Vagina (tissue), 2 donors: ENCODE measurements at places on chromosomes 13 and 19.
A peak's percentile ranks its signal among the peaks of the same experiment; 100 is the strongest.

- no peak for DNase-seq
These were observed 1.1 kb downstream of the LYPD4 start for GRCh38 chr19:41843371-41843770.

- no peak for DNase-seq
These were observed 112.3 kb downstream of the LRCH1 start for GRCh38 chr13:46665248-46665632.

- DNase-seq, result no peak
These were observed 134.3 kb upstream of the MYO16 start for GRCh38 chr13:108494991-108495645.

GRCh38 chr13:78820541-78820940 is 161.6 kb upstream of the OBI1 start:
- DNase-seq, result no peak

DNA sequence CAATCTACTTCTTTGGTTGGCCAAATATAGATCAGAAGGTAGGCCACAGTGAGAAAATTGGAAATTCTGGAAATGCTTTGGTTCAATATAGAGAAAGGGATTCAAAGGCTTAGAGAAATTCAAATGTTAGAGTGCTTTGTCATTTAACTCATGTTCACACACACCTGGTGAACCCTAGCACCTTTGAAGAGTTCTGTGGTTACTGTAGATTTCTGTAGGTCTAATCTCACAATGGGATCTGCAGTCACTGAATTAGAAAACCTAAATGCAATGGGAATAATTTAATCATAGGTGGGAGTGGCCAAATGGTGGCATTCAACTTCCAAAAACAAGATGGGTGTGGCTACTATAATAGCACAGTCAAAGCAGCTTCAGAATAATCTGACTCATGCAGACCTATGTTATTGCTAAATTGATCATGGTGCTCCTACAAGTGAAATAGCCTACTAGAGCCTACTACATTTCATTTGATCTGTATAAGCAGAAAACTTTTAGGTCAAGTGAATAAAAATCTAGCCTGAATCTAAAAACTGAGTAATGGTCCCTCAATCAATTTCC is 1152.9 kb downstream of the PCDH9 start:
- no peak for DNase-seq

DNA sequence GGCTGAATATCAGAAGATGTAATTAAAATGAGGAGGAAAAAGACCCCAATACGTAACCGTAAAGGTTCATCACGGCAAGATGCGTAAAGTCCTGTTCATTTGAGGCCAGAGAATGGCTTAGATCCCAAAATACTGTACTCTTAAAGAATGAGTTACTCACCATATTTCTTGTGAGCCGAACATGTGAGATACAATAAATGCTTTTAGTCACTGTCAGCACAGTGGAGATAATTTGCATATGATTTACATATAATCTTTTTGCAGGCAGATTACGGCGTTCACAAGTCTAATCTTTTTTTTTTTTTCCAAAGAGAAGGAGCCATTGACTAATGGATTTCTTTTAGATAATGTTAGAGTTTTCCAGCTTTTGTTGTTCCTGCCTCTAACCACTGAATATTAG is 28.4 kb downstream of the AMER2 start:
- no peak for DNase-seq

GRCh38 chr19:19345232-19345631 is 24.6 kb downstream of the MAU2 start:
- DNase-seq, result no peak

GRCh38 chr13:55660851-55661250 is 1479.9 kb upstream of the PRR20A start:
- no peak for DNase-seq

GRCh38 chr13:33512880-33513554 is 227.5 kb upstream of the STARD13 start:
- DNase-seq, result no peak

DNA sequence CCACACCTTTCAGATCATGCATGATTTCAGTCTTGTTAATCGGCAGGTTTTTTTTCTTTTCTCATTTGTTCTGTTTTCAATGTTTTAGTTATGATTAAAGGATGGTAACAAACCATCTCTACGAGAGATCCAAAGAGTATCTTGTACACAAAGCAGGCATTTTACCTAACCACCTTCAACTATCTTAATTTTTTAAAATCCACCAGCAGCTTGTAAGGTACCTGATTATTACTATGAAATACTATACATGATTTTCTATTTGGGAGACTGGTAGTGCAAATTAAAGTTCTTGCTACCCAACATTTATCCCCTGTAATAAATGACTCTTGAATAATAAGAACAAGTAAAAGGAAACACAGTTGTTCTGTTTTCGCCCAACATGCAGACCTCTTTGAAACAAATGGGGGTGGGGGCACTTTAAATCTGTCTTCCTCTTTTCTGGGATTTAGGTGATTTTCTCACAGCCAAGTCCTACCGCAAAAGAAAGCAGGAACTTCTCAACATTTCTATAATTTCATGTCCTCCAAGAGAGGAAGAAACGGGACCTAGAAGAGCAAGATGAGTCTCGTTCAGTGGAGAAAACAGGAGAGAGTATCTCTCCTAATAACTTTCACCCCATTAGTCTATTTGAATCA is 3.6 kb downstream of the POU4F1 start:
- no peak for DNase-seq

- no peak for DNase-seq
These were observed 22.8 kb upstream of the UPF3A start for GRCh38 chr13:114258589-114258988.

DNA sequence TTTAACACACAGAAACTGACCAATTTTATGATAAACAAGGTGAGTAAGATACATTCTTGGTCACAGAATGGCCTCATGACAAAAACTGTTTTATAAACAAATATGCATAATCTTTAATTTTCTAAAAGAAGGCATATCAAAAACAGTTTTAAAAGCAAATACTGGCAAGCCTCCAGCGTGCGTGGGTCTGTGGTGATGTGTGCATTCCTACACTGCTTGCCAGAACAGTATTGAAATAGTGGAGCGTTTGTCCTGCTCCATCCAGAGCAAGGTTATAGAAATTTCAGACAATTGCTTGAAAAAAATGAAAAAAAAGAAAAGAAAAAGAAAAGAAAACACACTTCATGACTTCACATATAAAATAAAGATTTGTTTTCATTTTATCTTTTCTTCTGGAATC is 140.9 kb downstream of the MZT1 start:
- DNase-seq, result no peak

GRCh38 chr13:113882267-113882630 is 18.4 kb upstream of the GAS6 start:
- peak; percentile 83 for DNase-seq

GRCh38 chr19:58394821-58395219 is 636 bp upstream of the RNF225 start:
- no peak for DNase-seq

GRCh38 chr13:106568299-106569003 is 514 bp upstream of the ARGLU1 start:
- DNase-seq, result no peak

DNA sequence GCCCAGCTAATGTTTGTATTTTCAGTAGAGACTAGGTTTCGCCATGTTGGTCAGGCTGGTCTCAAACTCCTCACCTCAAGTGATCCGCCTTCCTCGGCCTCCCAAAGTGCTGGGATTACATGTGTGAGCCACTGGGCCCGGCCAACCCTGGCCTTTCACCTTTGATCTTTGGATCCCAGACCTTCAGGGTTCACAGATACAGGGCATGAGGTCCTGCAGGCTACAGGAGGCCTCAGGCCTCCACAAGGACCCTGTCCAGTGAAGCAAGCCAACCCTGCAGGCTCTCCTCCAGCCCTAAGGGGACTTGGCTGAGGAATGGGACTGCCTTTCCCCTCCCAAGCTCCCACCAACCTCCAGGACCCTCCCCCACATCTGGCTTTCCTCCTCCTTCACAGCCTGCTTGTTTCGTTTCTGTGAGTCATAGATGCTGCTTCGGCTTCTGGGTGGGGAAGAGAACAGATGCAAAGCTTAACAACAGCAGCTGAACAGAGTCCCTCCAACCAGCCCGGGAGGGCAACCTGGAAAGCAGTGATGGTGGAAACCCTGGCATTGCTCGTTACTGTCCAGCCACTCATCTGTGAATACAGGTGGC is 11.8 kb downstream of the ARHGEF18 start:
- no peak for DNase-seq

DNA sequence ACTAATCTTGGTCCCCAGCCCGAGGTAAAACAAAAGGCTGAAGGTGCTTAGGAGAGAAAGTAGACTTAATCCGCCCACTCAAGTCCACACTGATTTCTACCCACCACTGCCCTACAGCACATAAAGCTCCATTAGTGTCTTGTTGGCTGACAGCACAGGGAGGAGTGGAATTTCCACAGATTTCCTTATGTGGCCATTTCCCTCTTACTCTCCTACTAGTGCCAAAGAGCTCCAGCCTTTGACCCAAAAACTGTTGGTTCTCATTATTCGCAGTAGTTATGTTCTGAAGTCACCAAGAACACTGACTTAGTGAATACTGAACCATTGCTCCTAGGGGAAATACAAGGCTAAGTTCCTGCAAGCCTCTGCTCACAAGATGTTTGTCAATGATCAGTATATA is 61.2 kb downstream of the RAB20 start:
- no peak for DNase-seq

DNA sequence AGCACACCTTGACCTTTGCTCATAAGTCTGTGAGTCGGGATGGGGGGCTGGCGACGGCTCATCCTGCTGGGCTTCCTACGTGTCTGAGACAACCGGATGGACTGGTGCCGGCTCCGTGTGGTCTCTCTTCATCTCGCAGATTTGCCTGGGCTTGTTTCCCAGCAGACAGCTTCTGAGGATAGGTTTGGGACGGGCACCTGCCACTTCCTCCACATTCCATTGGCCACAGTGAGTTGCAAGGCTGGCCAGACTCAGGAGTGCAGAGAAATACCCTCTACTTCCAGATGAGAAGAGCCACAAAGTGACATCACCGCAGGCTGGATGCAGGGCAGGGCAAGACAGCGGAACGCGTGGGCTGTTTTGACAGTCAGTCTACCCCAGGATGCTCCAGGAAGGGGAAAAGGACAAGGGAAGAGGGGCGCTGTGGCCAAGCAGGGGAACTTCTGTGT is 48.1 kb downstream of the IRS2 start:
- DNase-seq, result peak; percentile 58

DNA sequence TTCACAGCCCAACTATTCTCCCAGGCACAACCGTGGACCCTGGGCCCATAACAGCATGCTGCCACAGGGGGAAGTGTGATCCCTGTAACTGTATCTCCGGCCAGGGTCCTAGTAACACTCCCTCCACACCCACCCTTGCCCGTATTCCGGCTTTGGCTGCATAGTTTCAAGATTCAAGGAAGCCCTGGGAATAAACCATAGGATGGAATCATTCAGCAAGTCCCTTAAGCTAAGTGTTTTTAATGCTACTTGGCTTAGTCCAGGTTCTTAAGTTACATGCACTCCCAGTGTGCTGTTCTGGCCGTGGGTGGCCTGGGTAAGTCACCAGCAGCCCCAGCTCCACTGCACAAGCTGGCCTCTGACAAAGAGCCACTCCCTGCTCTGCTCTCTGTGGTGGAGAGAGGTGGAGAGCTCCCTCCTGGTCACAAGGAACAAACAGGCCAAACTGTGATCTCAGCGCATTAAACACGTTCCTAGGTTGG is 532.4 kb upstream of the SGCG start:
- DNase-seq, result no peak

DNA sequence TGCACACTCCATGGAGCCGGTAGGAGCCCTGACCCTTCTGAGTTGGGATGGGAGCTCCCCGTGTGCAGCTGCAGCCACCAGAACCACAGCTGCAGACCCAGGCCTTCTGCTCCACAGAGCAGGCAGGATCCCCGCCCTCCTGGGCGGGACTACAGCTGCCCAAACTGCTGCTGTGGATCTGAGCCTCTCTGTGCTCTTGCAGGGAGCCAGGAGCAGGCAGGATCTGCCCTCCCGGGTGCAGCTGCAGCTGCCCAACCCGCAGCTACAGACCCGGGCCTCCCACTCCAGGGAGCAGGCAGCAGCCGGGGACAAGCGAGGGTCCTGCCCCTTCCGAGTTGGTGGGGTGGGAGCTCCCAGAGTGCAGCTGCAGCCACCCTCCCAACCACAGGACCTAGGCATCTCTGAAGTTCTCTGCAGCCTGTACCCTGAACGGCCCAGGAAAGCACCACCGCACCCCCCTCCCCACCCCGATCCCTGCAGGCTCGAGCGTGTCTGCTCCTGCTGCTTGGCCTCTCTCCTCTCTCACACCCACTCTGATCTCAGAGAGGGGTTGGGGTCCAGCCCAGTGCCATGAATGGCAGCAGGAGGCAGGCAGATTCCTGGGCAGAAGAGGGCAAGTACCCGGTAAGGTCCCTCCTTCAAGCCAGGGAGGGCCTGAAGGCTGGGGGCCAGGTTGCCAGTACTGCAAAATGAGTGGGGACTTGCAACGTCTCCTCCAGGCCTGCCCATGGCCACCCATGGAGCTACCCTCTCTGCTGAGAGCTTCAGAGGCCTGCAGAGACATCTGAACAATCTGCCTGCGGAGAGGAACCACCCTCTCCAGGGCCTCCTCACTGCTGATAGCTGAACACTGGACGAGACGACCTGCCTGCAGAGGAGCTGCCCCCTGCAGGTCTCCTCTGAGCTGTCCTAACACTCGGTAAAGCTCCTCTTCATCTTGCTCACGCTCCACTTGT is 16.4 kb upstream of the EMP3 start:
- no peak for DNase-seq

DNA sequence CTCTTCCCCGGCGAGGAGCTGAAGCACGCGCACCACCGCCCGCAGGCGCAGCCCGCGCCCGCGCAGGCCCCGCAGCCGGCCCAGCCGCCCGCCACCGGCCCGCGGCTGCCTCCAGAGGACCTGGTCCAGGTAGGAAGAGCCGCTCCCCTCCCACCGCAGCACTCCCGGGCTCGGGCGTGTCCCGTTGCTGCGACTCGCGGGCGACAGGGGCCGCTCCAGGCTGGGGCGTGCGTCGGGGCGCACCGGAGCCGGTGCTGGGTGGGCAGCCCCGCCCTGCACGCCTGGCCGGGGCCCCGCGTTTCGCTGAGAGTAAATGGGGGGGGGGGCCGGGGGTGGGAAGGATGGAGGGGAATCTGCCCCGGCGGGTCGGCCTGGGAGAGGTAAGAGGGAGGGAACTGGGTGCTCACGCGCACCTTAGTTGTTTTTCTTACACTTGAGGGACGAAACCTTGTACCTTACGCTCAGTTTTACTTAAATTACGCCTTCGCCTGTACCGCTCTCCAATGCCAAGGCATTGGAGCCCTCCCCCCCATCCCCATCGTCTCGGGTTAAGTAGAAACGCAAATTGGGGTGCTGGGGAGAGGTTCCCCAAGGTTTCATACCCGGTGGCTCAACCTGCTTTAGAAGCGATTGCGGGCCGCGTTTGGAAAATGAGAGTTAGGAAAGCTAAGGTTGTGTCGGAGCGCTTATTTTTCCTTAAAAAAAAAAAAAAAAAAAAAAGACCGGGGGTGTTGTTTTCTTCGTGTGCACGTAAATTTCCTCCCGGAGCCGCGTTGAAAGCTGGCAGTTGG is 850 bp downstream of the KLF5 start:
- no peak for DNase-seq

DNA sequence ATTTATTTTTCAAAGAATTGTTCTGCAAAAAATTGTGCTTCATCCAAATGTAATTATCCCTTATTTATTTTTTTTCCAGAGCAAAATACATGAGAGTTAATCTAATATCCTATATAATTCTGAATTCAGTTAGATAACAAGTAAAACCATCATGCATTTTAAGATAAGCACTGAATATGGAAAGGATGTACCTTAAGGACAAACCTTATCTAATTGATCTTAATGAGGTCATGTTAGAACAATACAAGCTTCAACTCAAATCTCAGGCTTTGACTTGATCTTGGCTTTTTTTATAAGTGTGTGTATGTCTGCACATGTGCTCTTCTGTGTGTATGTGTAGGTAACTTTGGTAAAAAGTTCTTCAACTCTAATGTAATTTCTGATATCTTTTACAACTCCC is 1828.8 kb downstream of the PCDH9 start:
- DNase-seq, result no peak
